Activated CD4-positive, alpha-beta T cell treated with anti-CD3 and anti-CD28 coated beads, Interleukin-2, amount 50 U/mL, for 48 hours (primary cell): ENCODE measurements at places on chromosomes 5 and 9.

- no peak for DNase-seq
These were observed 111.1 kb downstream of the AGTPBP1 start for GRCh38 chr9:85630676-85631075.

DNA sequence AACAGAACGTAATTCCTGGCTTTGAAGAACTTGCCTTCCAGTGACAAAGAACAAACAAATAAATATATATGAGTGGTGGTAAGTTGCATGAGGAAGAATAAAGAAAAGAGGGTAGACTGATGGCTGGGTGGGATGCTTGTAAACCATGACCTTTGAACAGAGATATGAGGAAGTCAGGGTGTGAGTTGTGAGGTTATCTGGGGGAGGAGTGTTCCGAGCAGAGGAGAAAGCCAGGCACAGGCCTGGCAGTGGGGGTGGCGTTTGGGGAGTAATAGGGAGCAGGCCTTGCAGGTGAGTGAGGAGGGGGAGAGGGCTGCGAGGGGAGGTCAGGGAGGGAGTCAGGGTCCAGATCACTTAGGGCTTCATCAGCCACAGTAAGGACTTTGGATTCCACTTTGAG is 213.4 kb downstream of the PTTG1 start:
- no peak for DNase-seq

DNA sequence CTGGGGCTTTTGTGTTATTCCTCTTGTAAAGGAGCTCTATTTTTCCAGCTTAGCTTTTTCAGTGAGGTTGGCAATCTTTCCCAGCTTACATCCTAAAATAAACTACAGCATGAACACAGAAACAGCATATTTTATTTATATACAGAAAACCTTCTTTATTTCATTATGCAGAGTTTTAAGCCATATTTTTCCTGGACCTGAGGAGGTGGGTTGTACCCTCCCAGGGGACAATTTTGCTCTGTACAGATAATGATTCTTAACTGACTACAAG is 341.2 kb upstream of the TYRP1 start:
- DNase-seq, result no peak

DNA sequence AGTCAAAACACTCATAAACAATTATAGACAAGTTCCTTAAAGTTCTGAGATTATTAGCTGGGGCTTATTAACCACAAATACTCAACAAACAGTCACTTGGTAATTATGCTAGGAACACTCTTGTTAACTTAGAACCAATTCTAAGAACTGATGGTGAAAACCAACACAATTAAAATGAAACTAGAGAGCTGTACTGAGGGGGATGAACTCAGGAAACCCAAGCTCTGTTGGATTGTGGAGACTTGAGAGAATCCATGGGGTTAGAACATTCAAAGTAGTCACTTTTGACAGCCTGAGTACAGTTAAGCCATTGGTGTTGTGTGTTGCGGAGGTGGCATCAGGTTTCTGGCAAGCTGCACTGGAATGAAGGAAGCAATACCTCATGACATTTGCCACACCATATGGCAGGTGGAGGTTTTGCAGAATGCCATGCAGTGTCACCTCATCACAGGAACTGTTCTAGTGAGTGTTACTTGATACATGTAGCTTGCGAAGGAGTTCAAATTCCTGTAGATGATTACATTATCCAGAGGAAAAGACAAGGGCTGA is 480.9 kb upstream of the CD180 start:
- no peak for DNase-seq

DNA sequence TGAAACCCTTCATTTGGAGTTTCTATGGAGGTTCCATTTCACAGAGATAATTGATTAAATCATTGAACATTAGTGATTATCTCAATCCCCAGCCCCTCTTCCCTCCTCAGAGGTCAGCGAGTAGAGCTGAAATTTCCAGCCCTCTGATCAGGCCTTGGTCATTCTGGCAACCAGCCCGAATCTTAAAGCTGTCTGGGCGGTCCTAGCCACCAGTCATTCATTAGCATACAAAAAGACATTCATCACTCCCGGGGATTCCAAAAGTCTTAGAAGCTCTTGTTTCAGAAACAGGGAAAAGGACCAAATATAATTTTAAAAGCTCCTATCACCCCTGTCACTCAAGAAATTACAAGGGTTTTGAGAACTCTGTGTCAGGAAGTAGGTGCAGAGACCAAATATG is 41.3 kb downstream of the ZNF474 start:
- DNase-seq, result no peak
